ENCODE measurements at places on chromosomes 16 and 17.

GRCh38 chr17:44759086-44759915, 513 bp downstream of the ADAM11 start:
- no peak for DNase-seq

DNA sequence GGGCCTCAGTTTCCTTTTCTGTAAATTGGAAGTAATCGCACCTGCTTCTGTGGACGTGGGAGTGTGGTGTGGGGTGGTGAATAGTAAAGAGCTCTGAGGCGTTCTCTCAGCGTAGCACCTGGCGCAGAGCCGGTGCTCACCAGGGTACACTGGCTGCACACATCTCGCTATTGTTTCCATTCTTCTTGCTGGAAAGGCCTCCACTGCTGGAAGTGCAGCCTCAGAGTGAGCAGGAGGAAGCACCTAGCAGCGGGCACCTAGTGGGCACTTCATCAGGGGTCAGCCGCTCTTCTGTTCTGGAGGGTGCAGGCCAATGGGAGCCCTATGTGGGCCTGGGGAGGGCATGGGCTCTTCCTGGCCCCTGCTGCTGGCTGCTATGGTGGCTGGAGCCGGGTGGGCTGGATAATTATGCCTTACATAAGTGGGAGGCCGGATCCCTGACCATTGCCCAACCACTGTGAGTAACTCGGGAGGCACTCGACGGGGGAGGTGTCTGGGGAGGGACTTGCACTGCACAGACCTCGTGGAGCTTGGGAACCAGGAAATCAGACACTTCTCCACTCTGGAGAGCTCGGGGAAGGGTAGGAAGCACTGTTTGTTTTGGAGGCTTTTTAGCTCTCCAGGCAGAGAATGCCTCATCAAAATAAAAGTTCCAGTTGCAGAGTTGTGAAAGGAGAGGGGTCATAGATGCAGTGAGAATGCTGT, 1.7 kb downstream of the MAP2K3 start:
- no peak for DNase-seq

GRCh38 chr17:69997332-69997731, 77.7 kb upstream of the KCNJ16 start:
- DNase-seq = no peak

- no peak for DNase-seq
Observed at GRCh38 chr16:85981826-85982562, 83.0 kb downstream of the IRF8 start.

DNA sequence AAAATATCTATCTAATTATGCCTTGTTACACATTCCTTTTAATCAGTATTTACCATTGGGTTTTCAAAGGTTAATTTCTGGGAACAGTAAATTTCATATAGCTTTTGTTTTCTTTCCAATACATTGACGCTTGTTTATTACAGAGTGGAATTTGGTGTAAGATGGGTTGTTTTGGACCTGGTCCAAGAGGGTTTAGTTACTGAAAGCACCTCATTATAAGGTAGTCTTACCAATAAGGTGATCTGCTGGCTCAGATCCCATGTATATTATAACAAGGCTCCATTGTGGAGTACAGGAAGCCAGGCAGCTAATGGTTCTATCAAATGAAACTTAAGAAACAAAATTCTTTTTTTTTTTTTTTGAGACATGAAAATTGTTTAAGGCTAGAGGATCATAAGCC, 87.3 kb upstream of the NACA2 start:
- no peak for DNase-seq

DNA sequence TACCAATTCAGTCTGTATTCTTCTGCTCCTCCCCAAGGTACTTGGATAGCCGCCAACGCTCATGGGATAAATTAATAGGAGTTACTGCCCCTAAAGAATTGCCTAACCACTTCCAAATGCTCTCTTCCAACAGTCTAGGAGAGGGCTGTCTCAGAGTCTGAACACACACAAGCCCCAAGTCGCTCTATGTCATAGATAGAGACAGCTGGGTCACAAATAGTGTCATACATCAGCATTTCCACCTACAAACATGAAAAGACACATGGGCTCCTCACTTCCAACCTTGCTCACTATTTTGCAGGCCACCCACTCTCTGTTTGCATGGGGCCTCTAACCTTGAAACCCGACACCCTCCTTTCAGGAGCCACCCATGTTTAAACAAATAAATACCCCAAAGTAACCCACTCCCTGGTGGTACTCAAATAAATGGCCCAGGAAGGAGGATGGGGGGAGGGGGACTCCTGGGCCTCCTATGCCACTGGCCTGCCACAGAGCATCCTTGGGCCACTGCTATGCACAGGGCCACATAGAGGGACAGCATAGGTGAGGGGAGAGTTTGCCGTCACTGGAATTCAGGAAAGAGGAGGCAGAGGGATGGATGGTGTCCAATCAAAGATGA, 265.9 kb downstream of the SOX9 start:
- no peak for DNase-seq

Measured in iPS DF 6.9 (cell line).